ENCODE measurements at places on chromosomes 7 and 10. TPM values are rescaled to one million over a fixed set of nuclear protein-coding genes. Genes with fewer than 3 reads are reported as not detected.

The TMEM139 gene
- total RNA-seq: 7.9 TPM

The TRIM50 gene
- total RNA-seq: not detected

The CALML5 gene
- total RNA-seq: not detected

The UROS gene
- 63.2 TPM for total RNA-seq

The PRR15 gene
- total RNA-seq: 6.6 TPM

The SPDYE5 gene
- 0.16 TPM for total RNA-seq

- peak; percentile 90 for DNase-seq
Measured at GRCh38 chr10:132387764-132388210, 9.2 kb upstream of the PWWP2B start.

DNA sequence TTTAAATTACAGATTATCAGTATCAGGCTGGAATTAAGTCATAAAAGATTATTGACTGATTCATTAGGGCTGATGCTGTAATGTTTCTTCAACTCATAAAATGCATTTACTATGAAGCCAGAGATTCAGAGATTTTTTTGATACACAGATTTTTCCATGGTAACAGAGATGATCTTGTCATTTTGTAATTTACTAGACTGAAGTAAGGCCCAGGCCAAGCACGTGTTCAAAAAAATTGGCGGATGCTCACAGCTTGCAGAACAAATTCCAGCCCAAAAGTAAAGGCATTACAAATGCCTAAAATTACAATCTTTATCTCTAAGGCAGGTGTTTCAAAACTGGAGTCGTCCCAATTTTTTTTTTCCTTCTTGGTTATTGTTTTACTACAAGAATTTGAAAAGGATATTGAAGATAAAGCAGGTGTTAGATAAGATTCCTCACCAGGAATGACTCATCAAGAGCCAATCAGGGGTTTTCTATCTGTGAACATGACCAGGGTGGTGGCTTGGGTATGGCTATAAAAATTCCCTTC, 78.4 kb upstream of the MEOX2 start:
- no peak for DNase-seq

DNA sequence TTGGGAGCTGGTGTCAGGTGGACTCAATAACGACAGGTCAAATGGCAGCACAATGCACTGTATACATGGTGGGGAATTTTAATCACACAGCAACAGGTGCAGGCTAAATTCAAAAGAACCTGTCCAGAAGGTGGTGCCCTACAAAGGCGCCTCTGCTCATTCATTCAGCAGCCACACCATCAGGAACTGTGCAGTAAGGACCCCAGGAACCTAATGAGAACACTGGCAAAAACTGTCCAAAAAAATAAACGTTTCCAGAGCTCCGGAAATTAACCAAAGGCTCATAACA, 21.9 kb upstream of the CRYGN start:
- no peak for DNase-seq

DNA sequence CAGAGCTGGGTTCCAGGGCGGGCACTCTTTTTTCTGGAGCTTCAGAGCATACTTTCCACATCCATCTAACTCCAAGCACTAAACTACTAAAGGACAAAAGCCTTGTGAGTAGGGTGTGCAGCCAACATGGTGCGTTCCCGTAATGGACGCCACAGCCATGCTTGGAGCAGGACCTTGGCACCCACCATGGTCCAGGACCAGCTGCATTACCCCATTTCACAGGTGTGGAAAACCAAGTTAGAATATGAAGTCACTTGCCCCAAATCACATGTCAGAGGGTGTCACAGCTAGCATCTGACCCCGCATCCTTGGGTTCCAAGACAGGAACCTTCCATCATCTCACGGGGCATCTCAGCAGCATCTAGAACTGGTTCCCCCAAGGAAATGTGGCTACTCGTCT, 112.4 kb downstream of the SMURF1 start:
- no peak for DNase-seq

- no peak for DNase-seq
Measured at GRCh38 chr7:374706-375311, 84.8 kb downstream of the FOXL3 start.

- no peak for DNase-seq
Measured at GRCh38 chr10:90041585-90041984, 340.2 kb downstream of the KIF20B start.

GRCh38 chr7:2003451-2003930, 229.3 kb downstream of the MAD1L1 start:
- peak; percentile 13 for DNase-seq

DNA sequence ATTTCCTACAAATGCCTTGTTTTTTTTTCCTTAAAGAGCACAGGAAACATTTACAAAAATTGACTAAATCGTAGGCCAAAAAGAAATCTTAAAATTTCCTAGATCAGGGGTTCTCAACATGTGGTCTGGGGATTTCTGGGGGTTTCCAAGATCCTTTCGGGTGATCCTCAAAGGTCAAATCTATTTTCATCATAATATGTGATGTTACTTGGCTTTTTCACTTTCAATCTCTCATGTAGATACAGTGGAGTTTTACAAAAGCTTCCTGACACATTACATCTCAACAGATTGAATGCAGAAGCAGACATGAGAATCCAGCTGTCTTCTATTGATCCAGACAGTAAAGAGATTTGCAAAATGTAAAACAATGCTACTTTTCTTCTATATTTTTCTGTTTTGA, 497.3 kb downstream of the INHBA start:
- DNase-seq: no peak

- no peak for DNase-seq
Measured at GRCh38 chr10:75935650-75936400, 504.4 kb downstream of the LRMDA start.

DNA sequence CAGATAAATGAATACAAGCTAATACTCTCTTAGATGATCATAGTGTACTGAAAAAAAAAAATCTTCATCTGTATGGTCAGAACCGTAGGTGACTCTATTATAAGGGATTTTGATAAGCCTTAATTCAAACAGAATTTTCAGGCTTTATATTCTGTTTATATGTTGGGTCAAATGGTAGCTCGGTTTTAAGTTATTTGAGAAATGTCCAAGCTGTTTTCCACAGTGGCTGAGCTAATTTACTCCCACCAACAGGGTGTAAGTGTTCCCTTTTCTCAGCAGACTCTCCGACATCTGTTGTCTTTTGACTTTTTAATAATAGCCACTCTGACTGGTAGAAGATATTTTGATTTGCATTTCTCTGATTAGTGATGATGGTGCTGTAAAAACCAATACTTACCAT, 328.8 kb upstream of the MAGI2 start:
- no peak for DNase-seq

GRCh38 chr7:127815631-127816145, 163.7 kb downstream of the SND1 start:
- no peak for DNase-seq

DNA sequence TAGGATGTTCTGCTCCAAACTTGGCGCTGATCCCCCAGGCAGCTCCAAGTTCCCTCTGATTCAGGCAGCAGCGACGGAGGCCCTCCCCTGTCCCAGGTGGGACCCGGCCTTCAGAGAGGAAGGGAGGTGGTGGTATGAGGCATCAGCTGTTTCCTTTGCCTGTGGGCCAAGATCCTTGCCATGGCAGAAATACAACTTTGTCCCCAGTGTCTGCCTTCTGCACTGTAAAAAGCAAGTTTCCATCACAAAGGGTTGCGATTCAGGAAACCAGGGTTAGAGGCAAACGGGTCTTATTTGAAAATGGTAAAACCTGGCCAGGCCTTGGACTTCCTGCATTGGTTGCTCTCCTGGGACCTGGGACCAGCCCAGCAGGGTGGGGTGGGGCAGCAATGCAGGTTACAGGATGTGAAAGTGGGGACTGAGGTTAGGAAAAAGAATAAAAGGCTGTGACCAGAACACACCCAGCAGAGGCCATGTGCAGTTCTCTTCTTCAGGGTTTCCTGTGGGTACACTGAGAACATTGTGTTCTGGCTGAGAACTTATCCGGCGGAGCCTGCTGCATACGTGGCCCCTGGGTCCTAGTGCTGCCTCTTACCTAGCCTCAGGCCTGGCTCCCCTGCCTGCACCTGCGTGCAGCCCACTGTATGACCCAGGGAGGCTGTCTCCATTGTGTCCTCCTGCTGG, 25.1 kb upstream of the DDIT4 start:
- DNase-seq: no peak
